DMS153 (cell line): ENCODE measurements at places on chromosomes 1 and 21.
A peak's percentile ranks its signal among the peaks of the same experiment; 100 is the strongest.

DNA sequence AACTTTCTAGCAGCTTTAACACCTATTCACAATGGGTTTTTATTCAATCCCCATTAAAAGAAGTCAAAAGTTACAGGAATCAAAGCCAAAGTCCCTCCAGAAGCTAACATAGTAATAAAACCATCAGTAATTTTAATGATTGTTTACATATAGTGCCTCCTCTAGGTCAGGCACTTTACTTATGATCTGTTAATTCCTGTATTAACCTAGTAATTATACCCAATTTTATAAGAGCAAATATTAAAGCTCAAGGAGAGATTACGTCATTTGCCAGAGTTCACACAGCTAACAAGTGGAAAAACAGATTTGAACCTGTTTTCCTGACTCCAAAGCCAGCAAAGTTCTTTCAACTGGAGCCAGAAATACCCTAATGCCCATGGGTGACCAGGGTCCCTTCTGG, 112.9 kb upstream of the F3 start:
- no peak for DNase-seq

GRCh38 chr1:45654540-45655280, 30.9 kb upstream of the CCDC17 start:
- DNase-seq = no peak

- no peak for DNase-seq
Measured at GRCh38 chr21:42085246-42086077, 14.3 kb downstream of the UMODL1 start.

DNA sequence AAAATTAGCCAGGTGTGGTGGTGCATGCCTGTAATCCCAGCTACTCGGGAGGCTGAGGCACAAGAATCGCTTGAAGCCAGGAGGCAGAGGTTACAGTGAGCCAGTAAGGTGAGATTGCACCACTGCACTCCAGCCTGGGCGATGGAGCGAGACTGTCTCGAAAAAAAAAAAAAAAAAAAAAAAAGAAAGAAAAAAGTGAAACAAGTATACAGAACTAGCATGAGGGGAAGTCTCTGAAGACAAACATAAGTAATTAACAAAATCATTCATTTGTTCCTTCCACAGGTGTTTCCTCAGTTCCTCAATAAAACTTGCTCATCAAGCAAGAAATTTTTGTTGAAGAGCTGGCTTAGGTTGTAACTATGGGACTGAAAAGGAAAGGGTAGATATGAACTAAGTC, 52.2 kb upstream of the CNN3 start:
- no peak for DNase-seq

DNA sequence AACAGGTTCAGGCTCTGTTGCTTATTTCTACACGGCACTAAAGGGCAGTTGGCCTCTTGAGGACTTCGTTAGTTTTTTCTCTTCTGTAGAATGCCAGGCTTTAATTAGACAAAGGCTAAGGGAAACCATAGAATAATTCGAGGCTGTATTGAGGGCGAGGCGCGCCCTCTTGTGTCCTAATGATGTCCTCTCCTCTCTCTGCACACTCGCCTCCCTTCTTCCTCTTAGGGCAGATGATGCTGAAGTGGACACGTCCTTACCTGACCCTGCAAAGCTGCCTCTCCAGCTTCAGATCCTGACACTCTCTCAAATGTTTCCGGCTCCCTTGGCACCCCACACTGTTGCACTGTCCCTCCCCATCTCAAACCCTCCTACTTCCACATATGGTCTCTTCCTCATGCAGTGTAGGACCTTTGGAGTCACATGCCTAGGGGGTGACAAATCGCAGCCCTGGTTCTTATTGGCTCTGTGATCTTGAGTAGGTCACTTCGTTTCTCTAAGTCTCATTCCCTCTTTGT, 1.9 kb upstream of the ZSCAN20 start:
- peak; percentile 97 for DNase-seq

- DNase-seq = no peak
Measured at GRCh38 chr1:32651461-32652073, 559 bp downstream of the RBBP4 start.

DNA sequence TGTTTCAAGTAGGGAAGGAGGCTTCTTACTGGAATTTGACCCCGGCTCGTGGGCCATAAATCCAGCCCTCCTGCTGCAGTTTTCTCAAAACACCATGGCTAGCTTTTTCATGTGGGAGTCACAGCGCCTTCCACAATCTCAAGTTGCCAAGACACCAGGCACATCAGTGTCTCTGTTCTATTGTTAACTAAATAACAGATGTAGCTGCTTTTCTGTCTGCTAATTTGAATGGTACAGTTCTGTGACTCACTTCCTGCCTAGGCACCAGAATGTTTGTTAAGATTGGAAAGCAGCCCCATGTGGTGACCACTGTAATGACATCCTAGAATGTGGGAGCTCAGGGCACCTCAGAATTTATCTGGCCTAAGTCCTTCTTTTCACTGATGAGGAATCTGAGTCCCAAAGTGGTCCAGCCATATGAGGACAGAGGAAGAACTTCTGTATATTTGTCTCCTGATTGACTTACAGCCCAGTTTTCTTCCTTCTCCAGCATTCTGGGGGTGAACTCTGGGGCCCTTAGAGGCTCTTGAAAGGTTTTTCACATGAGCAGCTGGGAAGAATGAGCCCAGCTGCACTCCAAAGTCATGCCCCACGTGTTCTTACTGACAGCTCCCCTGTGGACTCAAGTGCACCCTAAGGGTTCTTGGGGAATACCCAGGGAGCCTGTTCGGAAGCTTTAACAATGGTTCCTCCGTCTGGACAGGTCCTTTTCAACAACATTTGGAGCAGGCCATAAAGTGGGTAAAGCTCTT, 27.5 kb downstream of the TRIM45 start:
- DNase-seq = no peak

- no peak for DNase-seq
Measured at GRCh38 chr1:218459450-218459849, 114.3 kb downstream of the TGFB2 start.
